Purkinje cell (primary cell): ENCODE measurements at places on chromosomes 4 and X. TPM values are rescaled to one million over a fixed set of nuclear protein-coding genes. Genes with fewer than 3 reads are reported as not detected.

Gene C4orf50
- 0.83 and 1.7 TPM in 2 replicates for polyA plus RNA-seq

Gene DCK
- polyA plus RNA-seq, result 44.5 and 56.5 TPM in 2 replicates

Gene LNX1
- polyA plus RNA-seq, result 11.7 and 15.2 TPM in 2 replicates

Gene SPIN2A
- polyA plus RNA-seq, result 0.97 TPM in 1 of 2 replicates, not detected in the other

Gene SLIT2
- polyA plus RNA-seq, result 7.4 and 10.6 TPM in 2 replicates

Gene SMIM43
- 8.8 TPM in 1 of 2 replicates, not detected in the other for polyA plus RNA-seq

Gene CACNA1F
- not detected in 2 replicates for polyA plus RNA-seq

Gene PGM2
- polyA plus RNA-seq, result 3.5 and 5.2 TPM in 2 replicates

Gene HSD17B11
- 35.5 and 58.4 TPM in 2 replicates for polyA plus RNA-seq

Gene HOPX
- polyA plus RNA-seq, result 511 and 644 TPM in 2 replicates

Gene GSTCD
- 1.9 and 5.5 TPM in 2 replicates for polyA plus RNA-seq

Gene F11
- not detected in 2 replicates for polyA plus RNA-seq

Gene USP26
- polyA plus RNA-seq, result not detected in 2 replicates

Gene RGN
- polyA plus RNA-seq, result 9.6 and 21.0 TPM in 2 replicates

Gene TBX22
- polyA plus RNA-seq, result not detected in 2 replicates

Gene OTC
- 0.15 TPM in 1 of 2 replicates, not detected in the other for polyA plus RNA-seq

Gene PNMA6A
- 8.3 and 14.3 TPM in 2 replicates for polyA plus RNA-seq

Gene TRIM75
- not detected in 2 replicates for polyA plus RNA-seq

Gene SULT1B1
- polyA plus RNA-seq, result 0.03 and 0.17 TPM in 2 replicates

Gene MAGEA1
- not detected in 2 replicates for polyA plus RNA-seq

Gene ADAD1
- not detected in 2 replicates for polyA plus RNA-seq
